Stimulated activated naive CD4-positive, alpha-beta T cell treated with Interleukin-2 at 50 U/mL for 16 hours (primary cell): ENCODE measurements at places on chromosomes 11 and 22.
A peak's percentile ranks its signal among the peaks of the same experiment; 100 is the strongest.

DNA sequence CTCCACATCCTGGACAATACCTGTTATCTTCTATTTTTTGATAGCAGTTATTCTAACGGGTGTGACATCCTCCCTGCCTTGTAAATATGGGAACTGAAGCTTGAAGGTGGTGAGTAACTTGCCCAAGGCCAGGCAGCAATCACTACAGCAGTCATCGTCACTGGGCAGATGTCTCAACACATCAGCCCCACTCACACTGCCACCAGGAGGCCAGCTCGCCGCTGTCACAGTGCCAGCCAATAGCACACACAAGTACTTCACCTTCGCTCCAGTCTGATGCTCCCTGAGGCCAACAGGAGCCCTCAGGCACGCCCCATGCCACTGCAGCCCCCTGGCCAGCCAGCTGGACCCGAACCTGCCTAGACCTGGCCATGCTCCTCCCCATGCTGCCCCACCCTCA, 4.9 kb upstream of the TTLL1 start:
- DNase-seq = no peak

GRCh38 chr11:66365711-66366619, 5.6 kb downstream of the SLC29A2 start:
- no peak for DNase-seq

- DNase-seq = no peak
These were observed 7.8 kb upstream of the P4HA3 start for GRCh38 chr11:74319139-74319816.

- no peak for DNase-seq
These were observed 79.1 kb downstream of the CDKN1C start for GRCh38 chr11:2806351-2807024.

DNA sequence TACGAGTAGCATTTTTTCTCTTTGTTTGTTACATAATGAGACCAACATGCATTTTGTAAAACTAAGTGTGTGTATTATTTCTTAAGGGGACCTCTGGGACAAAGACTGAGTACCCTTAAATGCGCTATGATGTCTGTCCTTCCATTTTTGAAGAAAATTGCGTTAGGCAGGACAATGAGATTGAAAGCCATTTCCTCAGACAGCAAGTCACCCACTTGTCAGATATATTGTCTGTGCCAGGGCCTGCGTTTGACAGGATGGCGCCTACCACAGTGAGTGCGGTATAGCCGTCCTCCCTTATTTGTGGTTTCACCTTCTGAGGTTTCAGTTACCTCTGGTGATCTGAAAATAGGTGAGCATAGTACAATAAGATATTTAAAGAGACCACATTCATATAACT, 2.2 kb downstream of the AP2A2 start:
- DNase-seq = peak; percentile 14

DNA sequence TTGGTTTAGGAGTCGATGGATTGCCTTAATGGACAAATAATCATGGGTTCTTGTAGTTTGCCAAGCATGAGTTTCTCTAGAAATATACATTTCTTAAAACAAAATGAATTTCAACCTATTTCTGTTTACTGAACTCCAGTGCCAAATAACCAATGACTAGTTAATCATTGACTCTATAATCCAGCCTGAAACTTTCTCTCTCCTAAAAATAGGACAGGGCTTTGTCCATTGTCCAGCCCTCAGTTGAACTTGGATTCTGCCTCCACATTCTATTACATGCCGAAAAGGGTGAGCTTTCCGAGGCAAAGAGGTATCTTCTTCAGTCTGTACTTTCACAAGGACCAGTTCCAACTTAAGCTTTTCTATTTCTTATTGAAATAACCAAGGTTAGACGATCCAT, 23.2 kb upstream of the CAT start:
- DNase-seq = no peak
